ENCODE measurements at places on chromosomes 1 and 21. TPM values are rescaled to one million over a fixed set of nuclear protein-coding genes. Genes with fewer than 3 reads are reported as not detected.

Gene MARK1
- 1.7 TPM for total RNA-seq

Gene MRPL20
- total RNA-seq, result 128 TPM

Gene CHI3L2
- total RNA-seq, result not detected

Gene KCNJ15
- total RNA-seq, result 0.18 TPM

Gene GSTM5
- total RNA-seq, result 0.09 TPM

Gene TGFBR3
- total RNA-seq, result 7.3 TPM

Gene GPN2
- total RNA-seq, result 10.7 TPM

Gene LPAR3
- total RNA-seq, result not detected

Gene FAM43B
- not detected for total RNA-seq

Gene OVAAL
- total RNA-seq, result 0.09 TPM

Gene SPRR3
- not detected for total RNA-seq

Gene CLDN19
- not detected for total RNA-seq

Gene SPRR5
- not detected for total RNA-seq

Gene DNASE2B
- total RNA-seq, result not detected

Gene LAX1
- total RNA-seq, result not detected

Gene SFN
- total RNA-seq, result not detected

Gene HES5
- total RNA-seq, result not detected

Gene AJAP1
- total RNA-seq, result not detected

Gene METTL18
- total RNA-seq, result 6.7 TPM

Gene NAV1
- 51.8 TPM for total RNA-seq

Gene KRTAP12-4
- total RNA-seq, result not detected

Gene TAS1R3
- total RNA-seq, result 0.19 TPM

Gene CNKSR1
- not detected for total RNA-seq

Gene TDRD5
- total RNA-seq, result not detected

Gene TNN
- not detected for total RNA-seq

Gene TRAF3IP3
- total RNA-seq, result not detected

Gene MMEL1
- 1.3 TPM for total RNA-seq

Gene PPM1J
- 0.85 TPM for total RNA-seq

Gene LRRIQ3
- total RNA-seq, result 0.63 TPM

Gene CD1E
- total RNA-seq, result not detected

Gene PLEKHN1
- 0.36 TPM for total RNA-seq

Gene CALML6
- total RNA-seq, result not detected

Gene LAMB3
- 21.8 TPM for total RNA-seq

Gene CLDN17
- total RNA-seq, result not detected

Gene TSNAX
- 33.0 TPM for total RNA-seq

Gene PCSK9
- under 0.01 TPM for total RNA-seq

Gene LCE1B
- total RNA-seq, result not detected

Gene RUNX1
- 12.0 TPM for total RNA-seq
